ENCODE measurements at places on chromosomes 6 and 20.

- DNase-seq: no peak
Measured at GRCh38 chr6:144047688-144048087, 39.6 kb upstream of the PLAGL1 start.

- no peak for DNase-seq
Measured at GRCh38 chr6:147554281-147554680, 45.8 kb downstream of the SAMD5 start.

- DNase-seq: no peak
Measured at GRCh38 chr20:38811769-38812168, 6.3 kb downstream of the PPP1R16B start.

- DNase-seq: no peak
Measured at GRCh38 chr6:161400671-161401070, 126.8 kb upstream of the AGPAT4 start.

DNA sequence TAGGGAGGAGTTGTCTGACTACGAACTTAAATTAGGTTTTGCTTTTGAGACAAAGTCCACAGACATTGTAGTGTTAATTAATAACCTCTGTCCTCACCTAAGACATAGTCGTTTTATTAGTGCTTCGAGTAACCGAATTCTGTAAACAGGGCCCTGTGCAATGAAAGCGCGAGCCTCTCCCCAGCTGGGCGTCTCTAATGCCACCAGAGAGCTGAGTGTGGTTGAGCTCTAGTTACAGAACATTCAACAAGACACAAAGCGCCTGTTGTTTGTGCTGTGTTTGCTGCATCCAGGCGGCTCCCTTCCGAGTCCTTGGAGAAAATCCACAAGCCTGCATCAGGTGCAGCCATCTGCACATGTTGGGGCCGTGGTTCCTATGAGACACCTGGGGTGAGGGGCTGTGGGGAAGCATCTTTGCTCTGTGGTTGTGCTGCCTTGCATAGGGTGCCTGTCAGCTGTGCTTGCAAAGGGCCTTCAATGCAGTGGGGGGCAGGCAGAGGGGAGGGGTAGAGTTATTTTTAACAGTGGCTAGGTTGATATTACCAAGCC lies 63.9 kb downstream of the CD164 start:
- DNase-seq: peak; percentile 79
